ENCODE measurements at places on chromosomes 6 and 20.

- no peak for DNase-seq
Observed at GRCh38 chr6:23021487-23021886, 452.1 kb downstream of the HDGFL1 start.

- DNase-seq, result no peak
Observed at GRCh38 chr6:83514866-83515466, 2.6 kb downstream of the PRSS35 start.

- no peak for DNase-seq
Observed at GRCh38 chr20:16096756-16097326, 476.4 kb downstream of the KIF16B start.

DNA sequence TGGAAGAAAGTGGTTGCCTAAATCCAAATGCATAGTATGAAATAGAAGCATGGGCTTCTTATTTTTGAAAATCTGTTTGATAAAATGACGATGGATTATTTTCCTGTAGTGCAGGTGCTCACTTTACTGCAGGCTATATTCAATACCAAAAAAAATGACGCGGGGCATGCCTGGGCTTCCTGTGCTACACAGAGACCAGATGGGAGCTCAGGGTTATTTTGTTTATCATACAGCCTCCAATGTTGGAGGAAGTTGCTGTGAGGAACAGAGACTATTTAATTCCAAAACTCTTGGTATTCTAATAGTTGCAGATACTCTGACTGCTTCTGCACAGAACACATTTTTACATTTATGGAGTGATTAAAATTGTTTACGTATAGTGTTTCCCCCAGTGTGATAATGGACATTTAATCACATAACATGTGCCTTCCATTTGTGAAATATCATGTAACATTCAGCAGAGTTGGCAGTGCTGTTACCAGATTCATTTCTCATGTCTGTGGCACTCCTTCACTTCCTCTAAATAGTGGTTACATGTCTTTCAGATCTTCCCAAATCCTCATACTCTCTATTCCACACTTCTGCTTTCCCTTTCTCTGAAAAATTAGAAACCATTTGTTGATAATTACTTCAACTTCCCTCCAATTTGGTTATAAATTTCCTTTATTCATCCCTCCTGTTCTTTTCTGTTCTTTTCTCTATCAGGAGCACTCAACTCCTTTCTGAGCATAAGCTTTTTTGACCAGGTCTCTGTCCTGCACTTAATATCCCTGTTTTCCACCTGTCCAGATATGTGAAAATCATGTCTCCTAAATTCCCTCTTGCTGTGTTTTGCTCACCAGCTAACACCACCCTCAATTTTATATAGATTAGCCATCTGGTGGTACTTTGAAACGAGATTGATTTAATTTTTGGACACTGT is 121.6 kb downstream of the ADGRB3 start:
- DNase-seq, result no peak

- no peak for DNase-seq
Observed at GRCh38 chr6:64955435-64955848, 751.6 kb downstream of the EYS start.

DNA sequence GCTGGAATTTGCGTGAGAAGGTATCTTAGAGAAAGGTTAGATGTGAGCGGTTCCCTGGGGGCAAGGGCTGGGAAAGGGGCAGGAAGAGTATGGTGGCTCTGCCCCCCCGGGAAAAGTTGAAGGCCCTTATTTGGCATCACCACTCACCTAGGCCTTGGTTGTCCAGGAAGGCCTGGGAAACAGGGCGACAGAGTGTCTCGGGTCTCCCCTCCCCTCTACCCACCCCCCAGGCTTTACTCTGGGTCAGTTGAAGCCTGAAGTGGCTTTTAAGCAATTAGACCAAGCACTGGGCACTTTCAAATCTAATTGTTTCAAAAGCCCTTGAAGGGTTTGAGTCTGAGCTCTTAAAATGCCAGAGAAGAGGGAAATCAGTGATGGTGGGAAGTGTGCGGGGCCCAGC is 30.2 kb upstream of the FOXP4 start:
- DNase-seq, result no peak

GRCh38 chr6:108093781-108094300 is 19.3 kb upstream of the OSTM1 start:
- no peak for DNase-seq

DNA sequence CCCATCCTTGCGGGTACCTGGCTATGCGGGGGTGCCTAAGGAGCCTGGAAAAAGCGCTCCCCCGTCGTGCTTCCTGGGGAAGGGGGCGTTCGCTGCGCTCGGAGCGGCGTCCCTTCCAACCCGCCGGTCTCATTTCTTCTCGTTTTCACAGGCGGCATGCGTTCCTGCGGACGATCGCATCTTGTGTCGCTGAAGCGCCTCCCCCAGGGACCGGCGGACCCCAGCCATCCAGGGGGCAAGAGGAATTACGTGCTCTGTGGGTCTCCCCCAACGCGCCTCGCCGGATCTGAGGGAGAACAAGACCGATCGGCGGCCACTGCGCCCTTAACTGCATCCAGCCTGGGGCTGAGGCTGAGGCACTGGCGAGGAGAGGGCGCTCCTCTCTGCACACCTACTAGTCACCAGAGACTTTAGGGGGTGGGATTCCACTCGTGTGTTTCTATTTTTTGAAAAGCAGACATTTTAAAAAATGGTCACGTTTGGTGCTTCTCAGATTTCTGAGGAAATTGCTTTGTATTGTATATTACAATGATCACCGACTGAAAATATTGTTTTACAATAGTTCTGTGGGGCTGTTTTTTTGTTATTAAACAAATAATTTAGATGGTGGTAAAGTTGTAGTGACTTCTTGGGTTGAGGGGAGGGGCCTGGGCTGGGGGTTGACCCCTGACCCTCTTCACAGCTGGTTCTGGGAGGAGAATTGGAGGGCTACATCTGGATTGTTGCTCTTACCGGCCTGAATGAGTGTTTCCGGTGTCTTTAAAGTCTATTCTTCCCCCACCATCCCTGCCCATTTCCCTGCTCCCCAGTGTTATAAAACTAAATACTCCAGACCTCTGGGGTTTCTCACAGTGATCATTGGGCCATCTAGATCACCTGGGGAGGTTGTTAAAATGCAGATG is 1.1 kb downstream of the ID1 start:
- DNase-seq, result no peak

DNA sequence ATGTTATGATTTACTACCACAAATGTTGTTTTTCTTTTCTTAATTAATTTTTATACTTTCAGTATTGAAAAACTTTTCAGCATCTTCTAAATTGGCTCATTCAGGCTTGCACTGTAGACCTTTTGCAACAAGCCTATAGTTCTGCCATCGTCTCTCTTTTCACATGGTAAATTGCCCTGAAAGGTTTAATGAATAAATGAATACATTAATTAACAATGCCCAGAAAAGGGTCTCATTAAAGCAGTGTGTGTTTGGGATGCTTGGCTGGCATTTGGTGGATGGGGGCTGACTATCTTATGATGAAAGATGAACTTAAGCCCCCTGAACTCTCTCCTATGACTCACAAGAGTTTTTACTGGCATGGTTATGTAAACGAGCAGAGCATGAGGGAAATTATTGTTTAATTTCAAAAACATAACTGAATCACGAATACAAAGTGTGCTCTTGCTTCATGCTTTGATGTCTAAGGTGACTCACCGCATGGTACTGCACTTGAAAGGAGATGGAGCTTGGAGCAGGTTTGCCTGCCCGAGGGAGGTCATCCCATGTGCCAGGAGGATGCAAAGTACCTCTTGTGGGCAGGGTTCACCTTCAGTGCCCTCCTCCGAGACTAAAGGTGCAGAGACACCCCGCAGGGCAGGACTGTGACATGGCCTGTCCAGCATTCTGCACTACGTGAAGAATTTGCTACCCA is 13.8 kb upstream of the PCK1 start:
- DNase-seq, result no peak

DNA sequence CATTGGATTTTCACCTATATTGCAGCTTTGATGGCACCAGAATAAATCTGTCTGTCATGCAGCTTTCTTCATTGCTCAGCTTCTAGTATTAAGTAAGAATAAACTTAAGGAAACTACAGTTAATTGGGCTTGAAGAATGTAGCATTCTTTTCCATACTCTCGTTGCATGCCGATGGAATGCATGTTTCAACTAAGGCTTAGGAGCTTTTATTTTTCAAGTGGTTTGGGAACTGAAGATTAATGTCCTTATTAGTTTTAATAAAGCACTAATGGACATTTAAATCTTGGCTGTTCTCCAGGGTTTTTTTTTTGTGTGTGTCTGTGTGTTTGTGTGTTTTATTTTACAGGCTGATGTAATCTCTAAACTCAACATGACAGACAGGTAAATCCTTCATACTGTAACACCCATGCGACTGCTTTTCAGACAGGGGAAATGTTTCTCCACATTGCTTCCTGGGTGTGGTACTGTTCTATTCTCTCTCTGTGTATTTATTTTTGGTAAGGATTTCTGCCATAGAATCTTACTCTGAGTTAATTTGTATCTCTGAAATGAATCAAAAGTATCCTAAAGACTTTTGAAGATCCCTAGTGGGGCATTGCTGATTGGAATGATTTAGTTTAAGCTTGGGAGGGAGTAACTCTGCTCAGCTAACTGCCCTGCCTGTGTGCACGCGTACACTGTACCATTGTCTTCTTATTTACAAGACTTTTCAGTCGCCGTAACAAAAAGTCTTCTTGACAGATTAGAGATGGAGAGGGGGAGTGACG is 38.0 kb downstream of the SLC9A8 start:
- DNase-seq, result no peak

- no peak for DNase-seq
Observed at GRCh38 chr6:152316024-152316423, 321.1 kb downstream of the SYNE1 start.

- DNase-seq, result no peak
Observed at GRCh38 chr6:119590066-119590465, 240.5 kb upstream of the MAN1A1 start.

- no peak for DNase-seq
Observed at GRCh38 chr20:51426718-51427650, 115.5 kb downstream of the NFATC2 start.

GRCh38 chr20:16654858-16655535 is 74.8 kb upstream of the SNRPB2 start:
- no peak for DNase-seq

GRCh38 chr6:43143235-43144128 is 27.6 kb upstream of the SRF start:
- peak; percentile 67 for DNase-seq

DNA sequence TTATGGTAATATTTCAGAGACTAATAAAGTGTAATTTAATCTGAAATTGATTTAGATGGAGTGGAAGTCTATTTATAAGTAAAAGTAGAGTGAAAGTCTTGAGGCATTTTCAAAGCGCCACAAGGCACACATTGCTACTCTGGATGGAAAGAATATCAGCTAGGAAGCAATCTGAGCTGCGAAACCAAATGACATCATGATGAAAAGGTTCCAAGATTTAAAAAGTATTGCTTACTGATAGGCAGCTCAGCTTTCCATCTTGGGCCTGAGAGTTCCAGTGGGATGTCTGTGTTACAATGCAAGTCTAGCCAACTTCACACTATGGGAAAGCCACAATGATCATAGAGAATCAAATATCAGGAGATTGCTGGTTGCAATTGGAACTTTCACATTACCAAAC is 126.9 kb upstream of the VGLL2 start:
- DNase-seq, result no peak

GRCh38 chr6:132751828-132752227 is 5.9 kb downstream of the VNN2 start:
- no peak for DNase-seq

GRCh38 chr6:25346064-25346463 is 66.9 kb downstream of the CARMIL1 start:
- DNase-seq, result no peak

GRCh38 chr6:20954315-20954714 is 420.1 kb downstream of the CDKAL1 start:
- DNase-seq, result no peak

- DNase-seq, result no peak
Observed at GRCh38 chr6:162109480-162110050, 618.0 kb downstream of the PRKN start.

DNA sequence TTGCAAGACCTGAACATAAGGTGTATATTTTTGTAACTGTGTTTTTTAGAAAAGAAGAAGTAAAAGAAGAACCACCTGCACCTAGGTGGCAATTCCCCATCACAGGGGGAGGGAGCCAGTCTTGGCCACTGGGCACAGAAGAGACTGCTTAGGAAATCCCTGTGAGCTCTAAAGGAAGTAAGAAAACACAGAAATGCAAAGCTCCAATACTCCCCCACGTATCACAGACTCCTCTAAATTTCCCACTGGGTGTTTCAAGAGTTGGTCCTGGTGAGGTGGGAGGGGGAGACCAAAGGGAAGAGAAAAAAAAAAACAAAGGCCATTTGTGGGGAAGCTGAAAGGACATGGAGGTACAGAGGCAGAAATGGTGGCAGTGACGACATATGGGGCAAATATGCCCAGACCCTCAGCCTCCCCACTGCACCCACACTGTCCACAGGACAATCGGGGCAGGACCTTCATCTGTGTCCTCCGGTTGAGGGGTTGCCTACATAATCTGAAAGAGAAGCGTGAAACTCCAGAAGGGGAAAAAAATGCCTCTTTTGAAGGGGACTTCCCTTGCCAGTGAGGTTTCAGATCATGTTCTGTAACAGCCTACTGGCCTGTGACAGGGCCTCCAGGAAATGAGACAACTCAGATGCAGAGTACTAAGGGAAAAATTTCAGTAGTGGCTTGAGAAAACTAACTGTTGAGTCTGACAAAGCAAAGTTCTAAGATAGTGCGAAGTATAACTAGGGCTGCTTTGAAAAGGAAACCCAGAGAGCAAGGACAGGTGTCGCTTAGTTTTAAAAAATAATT is 226.2 kb upstream of the MARCKS start:
- no peak for DNase-seq

DNA sequence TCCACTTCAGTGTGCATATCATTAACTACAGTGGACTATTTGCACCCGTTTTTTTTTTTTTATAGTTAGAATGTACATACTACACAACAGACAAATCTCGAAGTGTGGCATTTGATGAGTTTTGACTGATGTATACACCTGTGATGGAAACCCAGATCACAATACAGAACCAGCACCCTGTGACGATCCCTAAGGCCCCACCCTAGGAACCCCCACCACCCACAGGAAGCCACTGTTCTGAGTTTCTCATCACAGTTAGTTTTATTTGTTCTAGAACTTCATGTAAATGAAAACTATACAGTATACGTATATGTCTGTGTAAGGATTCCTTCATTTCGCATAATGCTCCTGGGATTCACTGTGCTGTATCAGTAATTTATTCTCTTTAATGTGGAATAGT is 102.8 kb downstream of the IRF4 start:
- DNase-seq, result no peak

- no peak for DNase-seq
Observed at GRCh38 chr20:24493181-24493580, 23.8 kb downstream of the SYNDIG1 start.

DNA sequence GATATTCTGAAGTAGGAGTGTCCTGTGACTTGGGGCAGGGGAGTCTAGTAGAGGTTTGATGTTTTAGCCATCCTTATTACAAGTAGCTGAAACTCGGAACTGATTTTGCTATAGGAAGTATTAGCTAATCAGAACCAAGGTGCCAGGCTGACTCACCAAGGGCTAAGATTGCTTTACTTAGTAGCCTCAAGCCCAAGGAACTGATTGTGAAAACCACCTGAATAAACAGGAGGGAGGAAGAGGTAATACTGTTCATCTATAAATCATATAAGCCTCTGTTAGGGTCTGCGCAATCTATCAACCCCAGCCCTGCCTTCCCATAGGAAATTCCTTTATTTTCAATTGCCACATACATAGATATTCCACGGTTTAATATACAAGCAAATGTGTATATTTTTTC is 54.4 kb downstream of the GNAS start:
- DNase-seq, result no peak

GRCh38 chr6:78347191-78347916 is 520.0 kb upstream of the IRAK1BP1 start:
- no peak for DNase-seq

Data from stimulated activated CD4-positive, alpha-beta T cell treated with anti-CD3 and anti-CD28 coated beads, TNF-alpha, amount 100 ng/mL, for 1 hour (primary cell).